ENCODE measurements at places on chromosomes 11 and 22.
A peak's percentile ranks its signal among the peaks of the same experiment; 100 is the strongest.

DNA sequence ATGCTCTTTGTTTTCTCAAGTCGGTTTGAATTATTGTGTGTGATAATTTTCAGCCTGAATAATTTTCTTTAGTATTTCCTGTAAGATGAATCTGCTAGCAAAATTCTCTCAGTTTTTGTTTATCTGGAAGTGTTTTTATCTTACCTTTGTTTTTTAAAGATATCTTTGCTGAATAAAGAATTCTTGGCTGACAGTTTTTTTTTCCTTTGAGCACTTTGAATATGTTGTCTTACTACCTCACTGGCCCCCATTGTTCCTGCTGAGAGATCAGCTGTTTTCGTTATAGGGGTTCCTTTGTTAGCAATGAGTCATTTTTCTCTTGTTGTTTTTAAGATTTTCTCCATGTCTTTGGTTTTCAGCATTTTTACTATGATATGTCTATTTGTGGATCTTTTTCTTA is 63.0 kb downstream of the HORMAD2 start:
- DNase-seq: no peak

GRCh38 chr11:46339816-46340215 is 7.4 kb upstream of the DGKZ start:
- DNase-seq: no peak

DNA sequence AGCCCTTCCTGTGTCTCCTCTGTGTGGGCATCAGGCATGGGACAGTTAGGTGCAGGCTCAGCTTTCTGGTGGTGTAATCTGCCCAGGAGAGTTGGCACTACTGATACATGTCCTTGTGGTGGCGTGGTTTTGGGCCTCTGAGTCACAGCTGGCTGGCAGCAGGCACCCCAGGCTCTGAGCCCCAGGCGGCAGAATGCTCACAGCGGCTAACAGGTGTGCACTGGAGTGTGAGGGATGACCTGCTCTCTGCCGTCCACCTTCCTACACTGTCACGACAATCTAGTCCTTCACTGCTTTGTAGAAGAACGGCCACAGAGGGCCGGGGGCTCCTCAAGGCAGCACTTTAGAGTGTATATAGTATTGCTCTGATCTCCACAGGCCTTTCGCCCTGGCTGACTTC is 100.3 kb upstream of the PITPNB start:
- DNase-seq: no peak

- DNase-seq: no peak
Measured at GRCh38 chr22:37911697-37912096, 5.6 kb downstream of the MICALL1 start.

DNA sequence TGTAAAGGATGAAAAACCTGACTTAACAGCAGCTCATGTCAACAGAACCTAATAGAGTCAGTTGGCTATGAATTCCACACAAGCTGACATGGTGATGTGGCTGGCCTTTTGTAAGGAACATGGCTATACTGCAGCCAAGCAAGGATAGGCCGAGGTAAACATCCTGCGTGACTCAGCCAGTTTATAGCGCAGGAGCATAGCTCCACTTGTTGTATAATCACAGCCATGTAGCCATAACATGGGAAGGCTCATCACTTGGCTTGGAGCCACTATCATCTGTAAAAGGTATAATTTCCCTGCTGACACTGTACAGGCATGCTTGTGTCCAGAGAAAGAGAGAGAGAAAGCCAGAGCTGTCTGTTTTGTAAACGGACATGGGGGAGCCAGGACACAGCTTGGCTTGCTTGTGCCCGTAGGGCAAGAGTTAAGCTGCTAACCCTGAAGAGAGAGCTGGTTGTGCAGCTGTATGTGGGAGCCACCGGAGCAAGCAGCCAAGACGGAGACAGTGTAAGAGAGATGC is 104.4 kb upstream of the PLET1 start:
- DNase-seq: no peak

GRCh38 chr22:46073683-46074504 is 76.4 kb upstream of the PPARA start:
- DNase-seq: no peak

- DNase-seq: peak; percentile 54
Measured at GRCh38 chr11:113267493-113267892, 46.9 kb upstream of the TTC12 start.

DNA sequence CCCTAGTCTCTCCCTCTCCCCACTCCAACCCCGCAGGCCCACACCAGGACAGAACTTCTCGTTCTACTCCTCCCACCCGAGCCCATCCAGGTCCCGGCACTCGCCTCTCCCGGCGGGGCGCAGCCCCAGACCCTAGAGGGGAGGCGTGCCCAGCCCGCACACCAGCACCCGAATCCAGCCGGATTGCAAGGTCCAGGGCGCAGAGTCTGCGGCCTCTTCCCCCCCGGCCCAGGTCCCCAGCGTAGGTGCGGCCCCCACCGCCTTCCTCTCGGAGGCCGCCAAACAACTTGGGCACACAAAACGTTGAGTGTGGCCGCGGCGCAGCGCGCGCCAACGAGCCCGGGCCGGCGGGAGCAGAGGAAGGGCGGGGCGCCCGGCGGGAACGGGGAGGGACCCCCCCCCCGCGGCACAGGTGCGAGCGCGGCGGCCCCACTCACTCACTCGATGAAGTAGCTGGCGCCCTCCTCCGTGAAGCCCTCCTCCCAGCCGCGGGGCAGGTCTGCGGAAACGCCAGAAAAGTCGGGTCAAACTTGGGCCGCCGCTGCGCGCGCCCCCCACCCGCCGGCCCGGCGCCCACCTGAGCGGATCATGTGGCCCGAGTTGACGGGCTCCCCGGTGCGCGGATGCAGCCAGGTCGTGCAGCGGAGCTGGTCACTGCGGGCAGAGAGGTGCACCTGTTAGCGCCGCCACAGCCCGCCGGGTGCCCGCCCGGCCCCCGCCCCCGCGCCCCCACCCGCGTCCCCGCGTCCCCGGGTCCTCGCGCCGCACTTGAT is 480 bp downstream of the PLEKHA7 start:
- no peak for DNase-seq

- peak; percentile 3 for DNase-seq
Measured at GRCh38 chr22:45441138-45441537, 27.6 kb downstream of the RIBC2 start.

GRCh38 chr22:23117891-23118646 is 23.7 kb downstream of the RSPH14 start:
- no peak for DNase-seq

- no peak for DNase-seq
Measured at GRCh38 chr22:46150655-46151477, 540 bp downstream of the PPARA start.

DNA sequence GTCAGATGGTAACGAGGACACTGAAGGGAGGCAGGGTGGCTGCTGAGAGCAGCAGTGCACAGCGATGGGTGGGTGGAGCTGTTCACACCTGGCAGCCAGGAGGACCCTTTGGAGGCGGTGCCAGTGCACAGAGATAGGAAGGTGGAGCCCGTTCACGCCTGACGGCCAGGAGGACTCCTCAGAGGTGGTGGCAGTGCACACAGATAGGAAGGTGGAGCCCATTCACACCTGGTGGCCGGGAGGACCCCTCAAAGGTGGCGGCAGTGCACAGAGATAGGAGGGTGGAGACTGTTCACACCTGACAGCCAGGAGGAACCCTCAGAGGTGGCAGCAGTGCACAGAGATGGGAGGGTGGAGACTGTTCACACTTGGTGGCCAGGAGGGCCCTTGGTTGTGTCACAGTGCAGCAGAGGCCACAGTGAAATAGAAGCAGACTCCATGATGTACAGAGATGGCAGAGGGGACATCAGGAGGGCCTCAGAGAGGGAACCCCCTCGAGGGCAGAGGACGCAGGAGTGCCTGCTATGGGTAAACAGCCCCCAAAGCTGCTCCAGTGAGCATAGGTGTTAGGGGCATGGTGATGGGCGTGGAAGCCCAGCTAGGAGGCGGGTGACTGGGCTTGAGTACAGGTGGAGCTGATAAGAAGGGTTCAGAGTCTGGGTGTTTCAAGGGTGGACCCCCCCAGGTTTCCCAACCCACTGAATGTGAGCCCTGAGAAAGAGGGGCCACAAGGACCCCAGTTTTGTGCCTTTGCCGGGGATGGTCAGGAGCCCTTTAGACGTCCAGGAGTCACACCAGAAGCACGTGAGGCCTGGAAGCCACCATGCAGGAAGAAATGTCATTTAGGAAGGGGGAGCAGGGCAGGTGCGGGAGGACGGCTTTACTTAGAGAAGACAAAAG is 566.7 kb downstream of the BRD1 start:
- DNase-seq: no peak

- DNase-seq: no peak
Measured at GRCh38 chr22:35152316-35152715, 86.4 kb downstream of the ISX start.

DNA sequence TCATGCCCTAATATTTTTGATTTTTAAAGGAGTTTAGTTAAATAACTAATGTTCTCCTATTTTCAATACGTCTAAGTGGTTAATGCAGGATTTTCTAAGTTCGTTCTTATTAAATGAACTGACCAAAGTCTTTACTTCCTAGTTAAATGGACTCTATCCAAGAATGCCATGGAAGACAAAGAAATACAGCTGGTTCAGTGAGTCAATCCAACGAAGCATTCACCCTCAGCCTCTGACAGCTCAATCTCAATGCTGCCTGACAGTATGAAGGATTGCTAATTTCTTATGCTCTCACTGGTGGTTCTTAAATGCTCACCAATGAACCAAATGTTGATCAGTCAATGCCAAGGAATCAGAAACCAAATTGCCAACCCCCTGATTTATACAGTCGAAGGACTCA is 219.4 kb downstream of the CADM1 start:
- no peak for DNase-seq

DNA sequence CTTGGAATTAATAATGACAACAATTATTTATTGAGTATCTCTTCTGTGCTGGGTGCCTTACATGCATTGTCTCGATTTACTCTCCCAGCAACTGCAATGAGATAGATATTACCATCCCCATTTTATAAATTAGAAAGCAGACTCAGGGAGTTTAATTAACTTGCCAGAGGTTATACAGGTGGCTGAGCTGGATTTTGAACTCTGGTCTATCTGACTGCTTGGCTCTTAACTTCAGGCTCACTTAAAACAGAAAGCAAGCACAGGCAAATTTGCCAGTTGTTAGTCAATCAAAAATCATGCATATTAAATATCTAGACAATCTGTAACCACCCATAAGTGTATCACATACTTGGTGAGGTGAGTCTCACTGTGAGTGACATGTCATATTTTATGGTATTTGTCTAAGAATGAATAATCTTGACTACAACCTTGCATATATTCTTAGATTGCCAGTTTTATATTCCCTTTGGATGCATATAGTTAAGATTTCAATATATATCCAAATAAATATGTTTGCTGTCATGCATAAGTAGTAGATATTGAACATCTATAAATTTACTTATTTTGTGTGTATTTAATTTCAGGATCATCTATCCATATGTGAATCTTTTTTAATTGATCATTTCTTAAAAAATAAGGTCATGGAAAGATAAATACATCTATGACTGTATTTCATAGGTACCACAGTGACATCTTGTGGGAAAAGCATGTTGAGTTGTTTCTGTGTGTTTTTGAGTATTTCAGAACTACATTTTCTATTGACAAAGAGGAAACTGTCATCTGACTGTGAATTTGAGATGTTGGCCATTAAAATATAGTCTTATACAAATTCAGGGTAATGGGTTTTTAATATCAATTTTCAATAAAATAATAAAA is 112.0 kb upstream of the ARHGAP42 start:
- no peak for DNase-seq

DNA sequence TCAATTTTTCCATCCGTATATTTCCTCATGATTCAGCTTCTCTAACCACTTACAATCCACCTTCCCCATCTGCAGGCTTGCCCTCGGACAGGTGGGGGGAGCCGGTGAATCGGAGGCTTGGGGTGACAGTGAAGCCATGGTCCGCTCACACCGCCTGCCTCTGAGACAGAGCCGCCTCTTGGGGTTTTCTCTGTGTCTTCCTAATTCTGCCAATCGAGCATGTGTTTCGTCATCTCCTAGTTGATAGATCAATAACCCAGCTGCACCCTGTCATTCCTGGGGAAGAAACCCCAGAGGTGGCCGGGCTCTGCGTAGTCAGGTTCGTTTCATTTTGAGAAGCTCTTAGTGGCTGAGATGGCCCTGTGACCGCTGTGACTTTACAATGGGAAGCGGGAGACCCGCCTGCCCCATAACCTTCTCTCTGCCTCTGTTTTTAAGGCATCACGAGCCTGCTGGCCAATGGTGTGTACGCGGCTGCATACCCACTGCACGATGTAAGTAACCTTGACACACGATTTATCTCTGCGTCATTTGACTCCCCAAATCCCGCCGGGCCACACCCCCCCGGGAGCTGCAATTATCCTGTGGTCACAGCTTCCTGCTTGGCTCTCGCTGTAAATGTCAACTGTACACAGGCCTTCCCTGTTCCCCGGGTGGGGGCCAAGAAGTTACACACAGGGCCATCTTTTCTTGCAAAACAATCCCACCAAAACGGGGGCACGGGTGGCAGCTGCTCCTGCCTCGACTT is 33.3 kb downstream of the ANO1 start:
- no peak for DNase-seq

- no peak for DNase-seq
Measured at GRCh38 chr11:2306877-2307500, 5.2 kb downstream of the TSPAN32 start.

GRCh38 chr22:45329530-45329936 is 19.8 kb downstream of the FAM118A start:
- DNase-seq: no peak

DNA sequence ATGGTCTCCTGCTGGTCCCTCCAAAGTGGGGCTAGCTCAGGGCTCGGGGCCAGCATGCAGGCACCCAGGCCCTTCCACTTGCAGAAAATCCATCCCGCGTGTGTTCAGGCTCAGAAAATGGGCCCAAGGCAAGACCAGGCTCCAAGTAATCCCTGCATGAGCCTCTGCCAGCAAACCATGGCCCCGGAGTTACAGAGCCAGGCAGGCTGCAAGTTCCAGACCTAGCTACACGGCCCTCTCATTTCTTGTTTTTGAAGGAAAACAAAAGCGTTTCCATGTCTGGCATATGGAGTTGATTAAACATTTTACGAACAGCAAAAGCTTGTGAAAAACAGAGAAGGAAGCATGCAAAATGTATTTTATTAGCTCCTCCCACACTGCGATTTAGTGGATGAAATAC is 29.7 kb downstream of the KIAA0930 start:
- no peak for DNase-seq

Data from caudate nucleus (tissue), 63 donors.